ENCODE measurements at places on chromosomes 16 and 17.

- DNase-seq: no peak
Observed at GRCh38 chr17:82328141-82328993, 5.2 kb downstream of the SECTM1 start.

- no peak for DNase-seq
Observed at GRCh38 chr16:55083052-55083451, 152.4 kb downstream of the IRX5 start.

DNA sequence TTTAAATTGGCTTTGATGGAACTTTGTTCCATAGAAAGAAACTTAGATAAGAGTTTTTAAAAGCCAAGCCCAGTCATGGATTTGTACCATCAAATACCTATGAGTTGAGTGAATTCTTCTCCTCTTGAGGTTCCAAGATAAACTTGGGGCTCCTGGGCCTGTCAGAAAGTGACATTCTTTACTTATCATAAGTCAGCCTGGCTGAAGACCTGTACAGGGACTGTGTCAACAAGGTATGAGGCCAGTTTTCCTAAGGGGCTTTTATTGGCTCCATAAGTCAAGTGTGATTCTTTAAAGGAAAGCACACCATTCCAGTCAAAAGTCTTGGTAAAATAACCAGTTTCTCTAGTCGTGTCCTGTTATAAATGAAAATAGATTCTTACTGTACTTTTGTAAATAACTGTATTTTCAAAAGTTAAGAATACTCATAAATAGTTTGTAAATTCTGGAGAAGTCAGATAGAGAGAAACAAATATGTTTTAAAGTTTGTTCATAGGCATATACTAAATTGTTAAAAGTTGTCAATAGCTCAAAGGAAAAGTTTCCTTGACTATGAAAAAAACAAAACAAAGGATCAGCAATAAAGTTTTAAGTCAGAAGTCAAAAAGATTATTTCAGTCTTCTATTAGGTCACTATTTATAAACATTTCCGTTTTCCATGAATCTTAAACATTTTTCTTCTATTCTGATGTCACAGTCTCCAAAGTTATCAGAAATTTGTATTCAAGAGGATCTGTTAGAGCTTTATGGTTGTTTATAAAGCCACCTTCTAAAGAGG is 22.5 kb upstream of the MYO1D start:
- DNase-seq: no peak

- no peak for DNase-seq
Observed at GRCh38 chr17:35920229-35920628, 10.3 kb downstream of the RDM1 start.

GRCh38 chr16:84598360-84598759 is 19.5 kb downstream of the COTL1 start:
- no peak for DNase-seq

- DNase-seq: no peak
Observed at GRCh38 chr16:67264866-67265265, 14.5 kb upstream of the PLEKHG4 start.

- DNase-seq: peak; percentile 65
Observed at GRCh38 chr16:64391063-64391600, 730.7 kb downstream of the CDH11 start.

- DNase-seq: no peak
Observed at GRCh38 chr17:56231693-56232092, 78.4 kb downstream of the ANKFN1 start.

DNA sequence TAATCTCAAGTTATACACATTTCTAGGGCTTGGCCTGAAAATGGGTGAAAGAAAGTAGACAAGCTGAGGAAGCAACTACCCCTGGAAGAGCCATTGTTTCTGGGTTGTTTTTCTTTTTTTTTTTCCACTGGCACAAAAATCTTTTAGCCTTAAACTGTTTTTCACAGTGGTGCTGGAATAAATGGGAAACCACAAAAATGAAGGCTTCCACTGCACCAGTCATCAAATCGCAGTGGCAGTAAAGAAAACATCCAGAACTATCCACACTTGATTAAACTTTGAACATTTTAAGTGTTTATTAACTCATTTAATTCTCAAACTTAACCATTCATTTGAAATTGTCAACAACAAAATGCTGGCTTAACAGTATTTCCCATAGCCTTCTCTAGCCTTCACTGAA is 14.3 kb downstream of the CMTM4 start:
- no peak for DNase-seq

DNA sequence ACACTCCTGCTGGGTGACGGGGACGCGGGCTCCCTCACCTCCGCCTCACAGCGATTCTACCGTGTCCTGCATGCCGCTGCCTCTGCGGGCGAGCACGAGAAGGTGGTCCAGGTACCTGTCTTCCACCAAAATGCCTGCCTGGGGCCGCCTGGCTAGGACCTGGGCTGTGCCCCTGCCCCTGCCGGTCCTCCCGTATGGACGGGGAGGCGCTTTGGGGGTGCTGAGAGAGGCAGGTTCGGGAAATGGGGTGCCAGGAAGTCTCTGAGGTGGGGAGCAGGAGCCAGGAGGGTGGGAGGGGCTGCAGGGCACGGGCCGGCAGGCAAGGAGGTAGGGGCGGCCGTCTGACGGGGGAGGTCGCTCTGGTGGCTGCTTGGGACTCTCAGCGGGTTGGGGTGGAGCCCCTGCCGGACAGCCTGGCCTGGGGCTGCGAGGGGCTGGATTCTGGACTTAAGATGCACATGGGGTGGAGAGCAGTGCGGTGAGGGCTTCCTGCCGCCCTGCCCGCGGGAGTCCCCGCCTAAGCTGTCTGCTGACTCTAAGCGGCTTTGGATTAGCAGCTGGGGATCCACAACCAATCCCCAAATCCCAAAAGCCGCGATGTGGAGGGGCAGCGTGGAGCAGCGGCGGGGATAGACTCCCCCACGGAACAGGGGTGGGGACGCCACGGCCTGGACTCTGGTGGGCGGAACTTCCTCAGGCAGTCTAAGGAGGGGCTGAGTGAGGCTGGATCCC is 5.8 kb downstream of the CHTF18 start:
- no peak for DNase-seq
